AG09309 (cell line): ENCODE measurements at places on chromosomes 6 and 20.

DNA sequence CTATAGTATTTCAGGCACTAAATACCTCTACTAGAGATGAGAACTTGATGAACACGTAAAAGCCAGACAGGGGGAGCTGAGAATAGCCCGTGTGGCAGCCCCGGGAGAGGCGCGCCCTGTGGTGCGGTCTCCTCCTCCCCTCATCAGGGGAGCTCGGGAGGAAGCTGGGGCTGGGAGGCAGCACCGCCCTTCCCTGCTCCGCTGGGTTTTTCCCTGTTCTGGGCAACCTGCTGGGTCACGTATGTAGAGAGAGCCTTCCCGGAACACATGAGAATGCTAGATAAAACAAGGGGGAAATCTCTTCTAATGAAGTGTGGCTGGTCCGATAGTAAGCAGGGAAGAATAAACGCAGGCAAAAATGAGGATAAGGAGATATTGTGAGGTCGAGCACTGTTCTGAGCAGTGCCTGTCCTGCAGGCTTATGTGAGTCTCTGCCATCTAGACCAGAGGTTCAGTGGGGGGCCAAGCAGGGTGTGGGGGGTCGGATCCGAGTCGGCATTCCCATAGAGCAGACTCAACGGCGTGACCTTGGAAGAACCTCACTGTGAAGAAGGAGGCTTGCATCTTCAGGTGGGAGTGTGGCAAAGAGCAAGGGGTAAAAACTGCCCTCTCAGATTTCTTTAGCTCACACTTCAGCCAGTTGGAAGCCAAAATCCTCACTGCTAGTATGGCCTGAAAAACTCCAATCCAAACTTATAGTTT lies 13.4 kb upstream of the RPS6KA2 start:
- no peak for DNase-seq

DNA sequence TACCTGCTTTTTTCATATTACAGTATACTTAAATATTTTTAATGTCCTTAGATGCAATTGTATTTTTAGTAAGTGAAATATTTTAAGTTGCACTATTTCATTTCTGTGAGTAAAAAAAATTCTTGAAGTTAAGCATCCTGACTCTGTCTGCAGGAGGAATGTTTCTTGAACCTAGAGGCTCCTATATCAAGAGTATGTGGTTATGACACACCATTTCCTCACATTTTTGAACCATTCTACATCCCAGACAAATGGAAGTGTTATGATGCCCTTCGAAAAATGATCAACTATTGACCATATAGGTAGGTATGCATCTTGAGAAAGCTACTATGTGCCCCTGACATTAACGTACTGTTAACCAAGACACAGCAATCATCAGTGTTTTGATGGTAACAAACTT lies 237.0 kb downstream of the BCKDHB start:
- no peak for DNase-seq

DNA sequence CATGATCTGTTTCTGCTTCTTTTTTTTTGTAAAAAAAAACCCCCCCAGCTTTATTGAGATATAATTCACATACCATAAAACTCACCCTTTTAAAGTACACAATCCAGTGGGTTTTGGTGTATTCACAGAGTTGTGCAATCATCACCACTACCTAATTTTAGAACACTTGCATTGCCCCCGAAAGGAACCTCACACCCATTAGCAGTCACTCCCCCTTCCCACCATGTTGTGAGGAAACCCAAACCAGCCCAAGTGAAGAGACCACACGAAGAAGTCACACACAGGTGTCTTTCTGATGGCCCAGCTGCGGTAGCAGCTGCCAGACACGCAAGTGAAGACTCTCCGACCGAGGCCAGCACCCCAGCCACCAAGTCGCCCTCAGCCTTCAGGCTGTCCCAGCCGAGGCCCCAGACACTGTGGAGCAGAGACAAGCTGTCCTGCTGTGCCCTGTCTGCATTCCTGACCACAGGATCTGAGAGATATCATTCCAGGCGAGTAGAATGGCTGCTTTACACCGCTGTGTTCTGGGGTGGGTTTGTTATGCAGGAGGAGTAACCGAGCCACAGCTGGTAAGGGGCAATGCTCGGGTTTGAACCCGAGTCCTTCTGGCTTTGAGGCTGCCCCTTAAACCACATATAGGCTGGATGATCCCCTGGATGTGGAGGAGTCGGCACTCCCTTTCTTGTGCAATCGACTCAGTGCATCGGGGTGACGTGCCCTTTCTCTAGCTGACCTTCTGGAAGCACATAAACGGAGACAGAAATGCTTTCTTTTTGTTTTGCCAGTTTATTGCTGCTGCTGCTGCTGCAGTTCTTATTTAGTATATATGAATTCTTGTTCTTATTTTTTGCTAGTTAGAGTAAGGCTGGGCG lies 59.1 kb upstream of the PTPN1 start:
- peak; percentile 24 for DNase-seq

DNA sequence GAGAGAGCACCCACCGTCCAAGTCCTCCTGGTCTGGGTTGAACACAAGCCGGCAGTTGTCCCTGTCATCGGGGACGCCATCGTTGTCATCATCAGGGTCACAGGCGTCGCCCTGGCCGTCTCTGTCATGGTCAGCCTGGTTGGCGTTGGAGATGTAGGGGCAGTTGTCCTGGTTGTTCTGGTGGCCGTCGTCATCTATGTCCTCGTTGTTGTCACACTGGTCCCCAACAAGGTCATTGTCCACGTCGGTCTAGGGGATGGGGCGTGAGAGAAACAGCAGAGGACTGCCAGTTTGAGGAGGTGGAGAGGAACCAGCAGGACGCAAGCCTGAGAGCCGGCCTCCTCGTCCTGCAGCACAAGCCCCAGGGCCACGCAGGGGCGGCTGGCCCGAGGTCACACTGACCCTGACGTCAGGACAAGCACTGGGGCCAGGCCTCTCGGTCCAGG lies 28.5 kb downstream of the THBS2 start:
- no peak for DNase-seq

- peak; percentile 79 for DNase-seq
Measured at GRCh38 chr6:155201461-155202226, 62.2 kb upstream of the CLDN20 start.

- no peak for DNase-seq
Measured at GRCh38 chr20:7703551-7703961, 236.7 kb downstream of the HAO1 start.
